ENCODE measurements at places on chromosomes 2 and 18.
A peak's percentile ranks its signal among the peaks of the same experiment; 100 is the strongest.

- no peak for DNase-seq
Observed at GRCh38 chr2:31411771-31412170, 2.8 kb downstream of the XDH start.

DNA sequence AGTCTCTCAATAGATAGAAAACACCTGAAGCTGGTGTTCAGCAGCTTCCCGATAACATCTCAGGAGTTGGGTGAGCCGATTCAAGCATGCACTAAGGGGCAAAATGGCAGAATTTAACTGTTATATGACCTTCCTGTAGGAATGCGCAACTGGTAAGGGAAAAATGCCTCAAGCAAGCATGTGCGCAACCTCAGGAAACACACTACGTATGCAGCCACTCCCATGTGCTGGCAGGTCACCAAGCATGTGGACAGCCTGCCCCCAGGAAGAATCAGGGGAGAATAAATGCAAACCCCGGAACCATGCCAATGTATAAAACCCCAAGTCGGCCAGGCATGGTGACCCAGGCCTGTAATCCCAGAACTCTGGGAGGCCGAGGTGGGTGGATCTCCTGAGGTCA lies 645.6 kb downstream of the NYAP2 start:
- DNase-seq, result no peak

DNA sequence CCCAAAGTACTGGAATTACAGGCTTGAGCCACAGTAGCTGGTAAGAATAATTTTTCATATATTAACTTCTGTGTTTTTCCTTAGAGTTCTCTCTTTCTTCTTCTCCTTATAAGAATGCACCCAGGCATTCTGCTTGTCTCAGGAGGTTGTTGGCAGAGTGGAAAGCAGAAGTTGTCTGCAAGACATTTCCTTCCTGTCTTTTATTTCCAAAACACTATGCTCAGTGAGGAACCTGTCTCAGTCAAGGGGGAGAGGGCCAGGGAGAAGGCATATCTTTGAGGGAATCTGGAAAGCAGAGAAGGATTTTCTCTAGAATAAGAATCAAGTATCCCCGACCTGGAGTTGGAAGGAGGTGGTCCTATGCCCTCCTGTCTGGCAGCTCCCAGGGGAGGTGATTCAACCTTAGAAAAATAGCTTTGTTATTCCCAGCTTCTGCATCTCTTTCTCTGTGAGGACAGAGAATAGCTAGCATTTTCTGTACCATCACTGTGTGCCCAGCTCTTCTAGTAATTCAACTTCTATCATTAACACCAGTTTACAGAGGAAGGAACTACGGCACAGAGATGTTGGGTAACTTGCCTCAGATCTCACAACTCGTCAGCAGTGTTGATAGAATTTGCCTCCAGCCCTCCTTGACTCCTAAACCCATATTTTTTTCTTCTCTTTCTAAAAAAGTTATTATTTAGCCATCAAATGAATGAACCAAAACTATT lies 3.8 kb upstream of the LPIN2 start:
- no peak for DNase-seq

DNA sequence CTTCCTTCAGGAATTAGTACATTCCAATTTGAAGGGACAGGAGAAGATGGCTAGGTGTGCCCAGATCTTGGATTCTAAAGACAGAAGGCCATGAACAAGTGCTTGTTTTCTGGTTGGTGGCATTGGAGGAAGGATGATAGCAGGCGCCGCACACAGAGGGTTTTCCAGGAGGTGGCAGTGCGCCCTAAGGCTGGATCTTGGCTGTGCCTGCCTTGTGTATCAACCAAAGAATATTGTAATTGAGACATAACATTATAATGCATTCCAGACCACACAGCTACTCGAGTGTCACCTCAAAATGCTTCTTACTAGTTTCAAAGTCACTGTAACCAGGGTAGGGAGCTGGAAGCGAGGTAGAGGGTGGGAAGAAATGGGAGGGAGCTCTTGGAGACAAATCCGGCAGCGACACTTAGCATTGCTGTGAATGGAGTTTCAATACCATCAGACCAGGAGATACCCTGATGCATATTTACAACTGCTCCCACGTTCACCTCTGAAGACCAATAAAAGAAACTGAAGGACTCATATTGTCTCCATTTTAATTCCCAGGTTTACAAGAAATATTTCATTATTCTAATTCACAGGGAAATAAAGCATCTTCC lies 42.5 kb downstream of the CPO start:
- peak; percentile 65 for DNase-seq

GRCh38 chr2:180621941-180622918 lies 358.2 kb upstream of the UBE2E3 start:
- peak; percentile 15 for DNase-seq

- no peak for DNase-seq
Observed at GRCh38 chr2:137892739-137893138, 71.5 kb upstream of the HNMT start.

- DNase-seq, result no peak
Observed at GRCh38 chr2:79025421-79025820, at the start of gene REG3G. TSS of gene REG3G (plus strand) at chr2:79025702. CDS start at chr2:79026094, 392 bp downstream.

DNA sequence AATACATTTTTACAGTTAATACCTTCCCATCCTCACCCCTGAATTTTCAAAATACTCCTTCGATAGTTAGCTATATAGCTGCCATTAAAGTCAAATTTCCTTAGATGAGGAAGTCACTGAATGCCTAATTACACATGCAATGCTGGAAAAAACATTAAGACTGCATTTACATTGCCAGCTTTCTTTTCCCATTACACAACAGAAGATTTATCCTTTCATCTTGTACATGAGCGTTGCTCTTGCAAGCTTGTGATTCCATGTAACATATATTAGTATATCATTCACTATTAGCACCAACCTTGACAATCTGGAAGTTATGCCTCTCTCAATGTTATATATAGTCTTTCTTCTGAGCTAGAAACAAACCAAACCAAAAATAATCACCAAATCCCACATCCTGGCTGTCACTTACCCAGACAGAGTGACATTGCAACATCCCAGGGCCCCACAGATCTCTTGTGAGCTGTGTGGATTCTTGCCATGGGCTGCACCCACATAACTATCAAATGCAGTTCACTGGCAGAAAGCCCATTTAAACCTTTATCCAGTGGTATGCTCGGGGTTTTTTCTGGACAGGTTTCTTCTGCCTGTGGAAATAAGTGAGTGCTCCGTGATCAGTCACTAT lies 79.2 kb upstream of the PAPOLG start:
- no peak for DNase-seq
